Neural progenitor cell (in vitro differentiated cells): ENCODE measurements at places on chromosomes 2 and 18.
A peak's percentile ranks its signal among the peaks of the same experiment; 100 is the strongest.

- no peak for DNase-seq
Observed at GRCh38 chr18:69267895-69268294, 132.8 kb upstream of the DOK6 start.

- peak; percentile 38 for DNase-seq
Observed at GRCh38 chr2:238709325-238710025, 138.4 kb upstream of the TWIST2 start.

GRCh38 chr2:54373855-54374254 lies 82.3 kb upstream of the SPTBN1 start:
- no peak for DNase-seq

DNA sequence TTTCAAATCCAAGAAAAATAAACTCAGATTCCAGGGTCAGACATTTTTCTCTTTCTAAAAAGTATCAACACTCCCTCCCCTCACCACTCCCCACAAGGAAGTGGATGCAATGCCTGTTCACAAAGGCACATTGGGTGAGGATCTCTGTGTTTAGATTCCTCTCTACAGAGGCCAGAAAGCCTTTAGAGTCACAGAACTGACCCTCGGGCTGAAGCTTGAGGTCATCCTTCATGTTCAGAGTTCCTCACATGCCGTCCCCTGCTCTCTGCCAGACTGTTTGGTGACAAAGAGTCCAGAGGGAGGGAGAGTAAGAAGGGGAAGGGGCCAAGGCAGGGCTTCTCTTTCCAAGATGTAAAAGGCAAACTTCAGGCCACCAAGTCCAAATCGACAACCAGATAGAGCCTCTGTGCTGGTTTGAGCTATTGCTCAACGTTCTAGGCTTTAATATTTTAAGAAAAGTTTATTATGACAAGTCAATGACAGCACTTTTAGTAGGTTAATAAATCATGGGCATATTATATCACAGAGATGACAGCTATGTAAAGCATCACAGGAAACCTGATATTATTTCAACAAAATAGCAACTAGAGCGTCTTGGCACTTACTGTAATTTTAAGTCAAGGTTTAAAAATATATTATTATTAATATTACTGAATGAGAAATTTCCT lies 269.4 kb downstream of the ETAA1 start:
- no peak for DNase-seq

DNA sequence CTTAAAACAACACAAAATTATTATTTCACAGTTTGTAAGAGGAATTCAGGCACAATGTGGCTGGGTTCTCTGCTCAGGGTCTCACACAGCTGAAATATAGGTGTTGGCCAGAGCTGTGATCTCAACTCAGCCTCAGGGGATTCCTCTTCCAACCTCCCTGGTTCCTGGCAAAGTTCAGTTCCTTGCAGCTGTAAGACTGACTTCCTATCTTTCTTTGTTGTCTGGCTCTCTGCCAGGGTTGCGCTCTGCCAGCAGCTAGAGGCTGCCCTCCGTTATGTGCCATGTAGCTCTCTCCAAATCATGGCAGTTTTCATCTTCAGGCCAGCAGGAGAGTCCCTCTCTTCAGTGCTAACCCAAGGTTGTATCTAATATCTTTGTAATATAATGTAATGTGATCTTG lies 272.5 kb upstream of the KCNJ3 start:
- DNase-seq = no peak

GRCh38 chr18:78304192-78305164 lies 675.1 kb upstream of the SALL3 start:
- DNase-seq = no peak

DNA sequence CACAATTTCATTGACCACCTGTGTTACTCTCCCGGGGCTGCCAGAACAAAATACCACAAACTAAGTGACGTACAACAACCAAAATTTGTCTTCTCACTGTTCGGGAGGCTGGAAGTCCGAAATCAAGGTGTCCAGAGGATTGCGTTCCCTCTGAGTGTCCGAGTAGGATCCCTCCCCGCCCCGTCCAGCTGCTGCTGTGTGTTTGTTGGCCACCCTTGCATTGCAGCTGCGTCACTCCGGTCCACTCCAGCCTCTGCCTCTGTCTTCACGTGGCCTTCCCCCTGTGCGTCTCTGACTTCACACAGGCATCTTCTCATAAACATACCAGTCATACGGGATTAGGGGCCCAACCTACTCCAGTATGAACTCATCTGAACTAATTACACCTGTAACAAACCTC lies 251.8 kb upstream of the SMIM21 start:
- no peak for DNase-seq

DNA sequence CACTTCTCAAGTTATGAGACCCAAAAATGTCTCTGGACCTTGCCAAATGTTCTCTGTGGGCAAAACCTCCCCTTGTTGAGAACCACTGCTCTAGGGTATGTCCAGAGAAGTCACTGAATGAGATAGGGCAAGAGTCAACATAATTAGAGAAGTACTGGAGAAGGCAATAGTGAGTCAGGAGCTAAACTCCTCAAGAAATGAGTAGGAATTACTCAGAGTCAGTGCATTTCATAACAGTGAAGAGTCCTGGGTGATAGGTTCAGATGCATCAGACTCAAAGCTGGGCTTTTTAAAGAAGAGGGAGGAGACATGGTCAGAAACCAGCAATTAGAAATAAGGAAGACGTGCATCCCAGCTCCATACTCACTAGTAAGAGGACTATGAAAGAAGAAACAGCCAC lies 38.6 kb upstream of the IHH start:
- DNase-seq = no peak

GRCh38 chr2:156437272-156437930 lies 1.2 kb downstream of the GPD2 start:
- DNase-seq = peak; percentile 5

- DNase-seq = no peak
Observed at GRCh38 chr18:72504866-72505265, 39.3 kb downstream of the CBLN2 start.

DNA sequence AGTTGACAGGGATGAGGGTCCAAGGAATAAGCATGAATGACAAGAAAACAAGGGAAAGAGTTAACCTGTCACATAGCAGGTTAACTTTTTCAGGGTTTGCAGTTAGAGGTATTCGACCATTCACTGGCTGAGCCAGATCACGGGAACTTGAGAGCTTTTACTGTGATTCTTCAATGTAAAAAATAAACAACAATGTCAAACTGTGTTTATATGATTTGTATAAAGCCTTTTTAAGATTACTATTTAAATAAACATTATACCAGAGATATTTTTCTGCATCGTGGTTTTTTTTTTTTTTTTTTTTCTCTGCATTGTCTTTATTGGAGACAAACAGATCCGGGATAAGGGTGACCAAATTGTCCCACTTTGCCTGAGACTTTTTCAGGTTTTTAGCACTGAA lies 115.6 kb downstream of the NRP2 start:
- no peak for DNase-seq

- DNase-seq = no peak
Observed at GRCh38 chr2:159256159-159256558, 30.3 kb downstream of the WDSUB1 start.

DNA sequence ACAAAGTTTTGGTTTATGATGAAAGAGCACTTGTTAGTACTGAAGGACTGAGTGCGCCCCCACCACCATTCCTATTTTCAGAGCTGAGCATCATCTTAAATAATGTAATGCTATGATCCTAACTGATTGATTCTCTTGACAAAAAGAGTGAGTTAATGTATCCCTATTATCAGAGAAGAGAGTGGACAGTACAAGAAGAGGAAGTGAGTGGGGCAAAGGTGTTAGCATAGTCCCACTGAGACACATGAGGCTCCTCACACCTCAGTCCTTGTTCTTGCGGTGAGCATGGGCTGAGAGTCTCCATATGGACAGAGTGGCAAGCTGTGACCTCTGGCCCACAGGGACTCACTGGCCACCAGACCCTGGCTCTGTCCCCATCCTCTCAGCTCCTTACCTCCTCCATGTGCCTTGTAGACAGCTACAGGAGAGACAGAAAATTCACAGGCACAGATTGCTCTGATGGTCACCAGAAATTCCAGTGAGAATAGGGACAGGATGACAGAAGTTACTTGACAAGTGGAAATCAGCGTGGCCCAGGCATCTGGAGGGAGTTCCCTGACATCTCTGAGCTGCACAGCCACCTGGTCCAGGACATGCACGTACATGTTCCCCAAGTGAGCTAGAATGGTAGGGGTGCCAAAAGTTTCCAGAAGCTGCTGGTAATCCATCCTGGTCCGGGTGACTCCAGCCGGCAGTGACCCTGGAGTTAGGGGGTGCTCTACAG lies 32.6 kb downstream of the NAPG start:
- no peak for DNase-seq

- DNase-seq = no peak
Observed at GRCh38 chr2:231522418-231523180, 7.6 kb downstream of the NMUR1 start.
